ENCODE measurements at places on chromosomes 1 and 21. TPM values are rescaled to one million over a fixed set of nuclear protein-coding genes. Genes with fewer than 3 reads are reported as not detected.

The S100A16 gene
- total RNA-seq, result 45.0 TPM

- DNase-seq, result no peak
- H3K27ac ChIP-seq, result no peak overlapping the region
- H3K4me3 ChIP-seq, result no peak overlapping the region
- H3K27me3 ChIP-seq, result no peaks in the 10 kb centered on the region
- H3K36me3 ChIP-seq, result no peaks in the 10 kb centered on the region
Measured at GRCh38 chr1:32007591-32007940, 6.1 kb upstream of the KHDRBS1 start.

DNA sequence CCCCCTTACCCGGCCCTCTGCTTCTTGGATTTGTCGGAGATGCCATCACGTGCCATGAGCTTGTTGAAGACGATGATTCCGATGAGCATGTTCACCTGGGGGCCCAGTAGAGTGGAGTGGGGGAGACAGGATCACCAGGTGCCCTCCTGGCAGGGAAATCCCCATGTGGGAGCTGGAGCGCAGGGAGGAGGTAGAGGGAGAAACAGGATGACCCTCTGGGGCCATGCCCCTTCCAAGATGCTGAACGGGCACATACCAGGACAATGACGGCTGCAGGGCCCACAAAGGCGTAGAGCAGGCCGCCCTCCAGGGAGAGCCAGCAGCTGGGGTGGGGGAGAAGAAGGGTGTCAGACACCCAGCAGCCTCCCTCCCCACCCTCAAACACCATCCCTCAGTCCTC lies 28.6 kb downstream of the ADGRB2 start:
- no peaks in the 10 kb centered on the region for H3K4me1 ChIP-seq
- H3K4me3 ChIP-seq, result no peak overlapping the region
- no peak for DNase-seq
- no peak overlapping the region for H3K27ac ChIP-seq

GRCh38 chr1:27506703-27507102 lies 16.7 kb upstream of the WASF2 start:
- H3K27ac ChIP-seq, result no peak overlapping the region
- DNase-seq, result no peak
- H3K36me3 ChIP-seq, result no peaks in the 10 kb centered on the region
- peaks cover 21% of the 10 kb centered on the region for H3K4me1 ChIP-seq
- H3K4me3 ChIP-seq, result no peak overlapping the region

Measured in upper lobe of left lung (tissue), 6 donors.